NCI-H526 treated with DMSO at 0.1 percent for 48 hours (cell line): ENCODE measurements at places on chromosomes 13 and 19.

DNA sequence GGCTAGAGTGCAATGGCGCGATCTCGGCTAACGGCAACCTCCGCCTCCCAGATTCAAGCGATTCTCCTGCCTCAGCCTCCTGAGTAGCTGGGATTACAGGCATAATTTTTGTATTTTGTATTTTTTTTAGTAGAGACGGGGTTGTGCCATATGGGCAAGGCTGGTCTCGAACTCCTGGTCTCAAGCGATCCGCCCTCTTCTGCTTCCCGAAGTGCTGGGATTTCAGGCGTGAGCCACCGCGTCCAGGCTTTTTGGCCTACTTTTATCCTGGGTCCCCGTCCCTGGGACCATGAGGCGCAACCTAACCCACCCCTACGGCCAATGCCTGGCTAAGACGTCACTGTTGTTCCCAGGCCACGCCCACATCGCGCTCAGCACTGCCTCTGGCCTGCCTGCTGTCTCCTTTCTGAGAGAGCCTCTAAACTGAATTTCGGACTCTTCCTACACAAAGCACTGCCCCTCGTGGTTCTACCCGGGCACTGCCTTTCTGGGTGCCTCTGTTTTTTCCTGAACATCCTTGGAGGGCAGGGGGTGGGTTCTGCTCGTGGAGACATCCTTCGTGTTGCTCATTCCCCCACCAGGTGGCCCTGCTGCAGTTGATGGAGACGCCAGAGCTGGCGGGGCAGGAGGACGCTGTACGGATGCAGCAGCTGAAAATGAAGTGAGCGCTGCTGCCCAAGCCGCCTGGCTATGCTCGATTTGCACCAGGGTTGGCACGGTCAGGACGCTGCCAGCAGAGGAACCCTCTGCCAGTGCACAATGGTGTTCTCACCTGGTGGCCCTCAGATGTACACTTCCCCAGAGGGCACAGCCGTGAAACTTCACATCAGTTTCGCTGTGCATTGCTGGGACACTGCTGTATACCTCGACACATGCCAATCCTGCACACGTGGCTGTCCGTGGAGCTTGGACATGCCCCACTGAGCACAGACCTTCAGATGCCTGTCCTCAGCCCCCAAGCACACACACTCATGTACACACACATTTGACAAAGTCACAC, 2.0 kb downstream of the REX1BD start:
- DNase-seq: peak; percentile 76

DNA sequence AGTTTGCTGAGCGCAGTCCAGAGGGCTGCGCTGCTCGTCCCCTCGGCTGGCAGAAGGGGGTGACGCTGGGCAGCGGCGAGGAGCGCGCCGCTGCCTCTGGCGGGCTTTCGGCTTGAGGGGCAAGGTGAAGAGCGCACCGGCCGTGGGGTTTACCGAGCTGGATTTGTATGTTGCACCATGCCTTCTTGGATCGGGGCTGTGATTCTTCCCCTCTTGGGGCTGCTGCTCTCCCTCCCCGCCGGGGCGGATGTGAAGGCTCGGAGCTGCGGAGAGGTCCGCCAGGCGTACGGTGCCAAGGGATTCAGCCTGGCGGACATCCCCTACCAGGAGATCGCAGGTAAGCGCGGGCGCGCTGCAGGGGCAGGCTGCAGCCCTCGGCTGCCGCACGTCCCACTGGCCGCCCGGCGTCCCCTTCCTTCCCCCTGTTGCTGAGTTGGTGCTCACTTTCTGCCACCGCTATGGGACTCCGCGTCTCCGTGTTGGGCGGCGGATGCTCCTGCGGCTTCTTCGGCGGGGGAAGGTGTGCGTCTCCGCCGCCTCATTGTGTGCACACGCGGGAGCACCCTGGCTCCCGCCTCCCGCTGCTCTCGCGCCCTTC, 772 bp downstream of the GPC6 start:
- peak; percentile 88 for DNase-seq

DNA sequence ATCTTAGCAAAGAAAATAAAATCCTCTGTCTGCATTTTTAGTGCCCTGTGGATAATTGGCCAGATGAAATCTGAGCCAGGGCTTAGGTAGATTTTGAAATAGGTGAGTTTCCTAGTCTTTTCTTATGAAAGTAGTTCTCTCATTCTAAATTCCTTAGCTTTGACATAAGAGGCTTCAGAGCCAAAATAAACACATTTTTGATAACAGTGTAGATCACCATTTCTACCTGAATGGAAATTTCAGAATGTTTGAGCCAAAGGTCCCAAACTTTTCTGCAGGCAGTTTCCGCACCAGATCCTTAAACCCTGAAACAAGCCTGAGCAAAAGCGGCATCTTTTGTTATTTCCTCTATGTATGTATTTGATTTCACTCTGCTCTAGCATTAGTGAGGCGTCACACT, 551.2 kb downstream of the EFNB2 start:
- no peak for DNase-seq

DNA sequence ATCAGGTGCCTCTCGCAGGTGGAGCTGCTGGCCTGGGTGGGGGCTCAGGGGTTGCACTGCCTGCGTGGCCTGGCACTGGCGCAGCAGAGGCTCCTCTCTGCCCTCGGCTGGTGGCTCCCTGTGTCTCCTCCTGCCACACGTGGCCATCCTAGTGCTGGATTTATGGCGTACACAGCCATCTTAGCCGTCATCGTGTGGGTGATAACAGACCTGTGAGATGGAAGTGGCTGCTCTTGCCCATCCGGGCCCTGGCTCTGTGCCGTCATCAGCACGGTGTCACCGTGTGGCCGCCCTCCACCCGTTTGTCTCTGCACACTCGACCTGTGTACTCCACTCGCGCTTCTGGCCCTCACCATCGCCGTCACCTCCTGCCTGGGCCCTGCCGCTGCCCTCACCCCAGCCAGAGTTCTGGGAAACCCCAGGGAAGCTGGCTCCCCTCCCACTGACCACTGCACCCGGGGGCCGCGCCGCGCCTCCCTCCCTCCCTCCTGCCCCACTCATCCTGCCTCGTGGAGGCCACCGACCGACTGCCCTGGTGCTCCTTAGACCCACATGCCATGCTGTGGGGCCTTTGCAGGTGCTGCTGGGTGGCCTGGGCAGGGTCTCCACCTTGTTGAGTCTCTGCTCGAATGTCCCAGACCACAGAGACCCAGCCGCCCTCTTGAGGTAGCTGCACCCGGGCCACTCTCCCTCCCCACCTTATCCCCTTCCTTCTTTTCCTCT, 29.5 kb downstream of the TMEM255B start:
- no peak for DNase-seq

DNA sequence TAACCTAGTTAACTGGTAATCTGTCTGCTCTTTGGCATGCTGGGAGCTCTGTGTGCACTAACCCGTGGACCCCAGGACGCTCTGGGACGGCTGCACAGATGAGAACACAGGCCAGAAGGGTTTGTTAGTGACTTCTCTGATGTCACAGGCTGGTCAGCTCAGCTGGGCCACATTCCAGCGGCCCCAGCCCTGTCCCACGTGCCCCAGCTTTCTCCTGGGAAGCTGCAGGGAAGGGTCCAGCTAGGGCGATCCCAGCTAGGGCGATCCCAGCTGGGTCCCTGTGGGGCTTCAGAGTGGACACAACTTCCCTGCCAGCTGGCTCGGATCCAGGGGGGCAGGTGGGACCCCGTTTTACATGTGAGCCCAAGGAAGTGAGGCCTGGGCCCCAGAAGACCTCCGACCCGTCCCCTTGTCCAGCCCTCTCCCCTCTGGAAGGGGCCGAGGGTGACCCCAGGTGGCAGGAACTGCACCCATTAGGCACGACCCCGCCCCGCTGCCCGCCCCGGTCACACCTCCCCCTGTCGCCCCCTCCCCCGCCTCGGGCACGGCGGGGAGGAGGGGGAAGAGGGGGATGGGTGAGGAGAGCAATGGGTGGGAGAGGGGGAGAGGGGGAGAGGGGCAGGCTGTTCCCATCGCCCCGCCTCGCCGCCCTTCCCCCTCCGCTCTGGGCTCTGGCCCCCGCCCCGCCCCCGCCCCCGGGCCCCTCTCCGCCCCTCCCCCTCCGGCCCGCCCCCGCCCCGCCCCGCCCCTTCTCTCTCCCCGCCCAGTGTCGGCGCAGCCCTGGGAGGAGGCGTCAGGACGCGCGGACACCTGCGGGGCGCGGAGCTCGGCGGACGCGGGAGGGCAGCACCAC, 75.2 kb upstream of the MCF2L start:
- DNase-seq: peak; percentile 62

DNA sequence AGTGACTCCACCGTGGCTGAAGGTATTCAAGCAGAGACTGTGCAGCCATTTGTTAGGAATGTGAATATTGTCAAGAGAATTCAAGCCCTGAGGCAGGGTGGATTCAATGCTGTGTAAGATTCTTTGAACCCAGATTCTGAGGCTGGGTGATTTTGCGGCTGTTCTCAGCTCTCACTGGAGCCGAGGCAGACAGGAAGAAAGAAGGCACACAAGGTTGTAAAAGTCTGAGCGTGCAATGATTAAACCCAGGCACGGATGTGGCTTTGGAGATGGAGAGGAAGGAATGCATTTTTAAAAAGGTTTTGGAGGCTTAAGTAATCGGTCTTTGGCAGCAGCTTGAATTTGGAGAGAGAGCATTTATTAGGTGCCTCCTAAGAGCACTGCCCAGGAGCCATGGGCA, 187.9 kb downstream of the KATNAL1 start:
- no peak for DNase-seq

DNA sequence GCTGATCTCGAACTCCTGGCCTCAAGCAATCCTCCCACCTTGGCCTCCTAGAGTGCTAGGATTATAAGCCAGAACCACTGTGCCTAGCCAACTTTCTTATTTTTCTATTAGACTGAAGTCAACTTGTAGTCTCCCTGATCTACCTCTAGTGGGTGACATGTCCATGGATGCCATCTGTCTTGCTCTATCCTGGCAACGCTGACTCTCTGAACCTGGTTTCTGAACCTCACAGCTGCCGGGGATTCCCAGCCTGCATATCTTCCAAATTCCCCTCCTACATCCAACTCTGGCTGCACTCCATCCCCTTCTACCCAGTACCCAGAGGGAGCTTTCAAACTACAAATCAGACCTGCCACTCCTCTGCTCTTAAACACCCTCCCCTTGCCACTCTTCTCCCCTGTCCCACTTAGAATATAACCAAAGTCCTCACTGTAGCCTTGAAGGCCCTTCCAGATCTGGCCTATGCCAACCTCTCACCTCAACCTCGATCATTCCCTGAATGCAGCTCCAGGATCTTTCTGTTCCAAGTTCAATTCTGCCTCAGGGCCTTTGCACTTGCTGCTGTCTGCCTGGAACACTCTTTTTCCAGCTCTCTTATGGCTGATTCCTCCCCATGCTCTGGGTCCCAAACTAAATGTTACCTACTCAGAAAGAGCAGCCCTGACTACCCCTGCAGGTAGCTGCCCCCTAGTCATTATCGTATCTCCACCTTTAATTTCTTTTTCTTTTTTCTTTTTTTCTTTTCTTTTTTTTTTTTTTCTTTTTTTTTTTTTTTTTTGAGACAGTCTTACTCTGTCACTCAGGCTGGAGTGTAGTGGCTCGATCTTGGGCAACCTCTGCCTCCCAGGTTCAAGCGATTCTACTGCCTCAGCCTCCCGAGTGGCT, 2.2 kb downstream of the CLIP3 start:
- DNase-seq: no peak

DNA sequence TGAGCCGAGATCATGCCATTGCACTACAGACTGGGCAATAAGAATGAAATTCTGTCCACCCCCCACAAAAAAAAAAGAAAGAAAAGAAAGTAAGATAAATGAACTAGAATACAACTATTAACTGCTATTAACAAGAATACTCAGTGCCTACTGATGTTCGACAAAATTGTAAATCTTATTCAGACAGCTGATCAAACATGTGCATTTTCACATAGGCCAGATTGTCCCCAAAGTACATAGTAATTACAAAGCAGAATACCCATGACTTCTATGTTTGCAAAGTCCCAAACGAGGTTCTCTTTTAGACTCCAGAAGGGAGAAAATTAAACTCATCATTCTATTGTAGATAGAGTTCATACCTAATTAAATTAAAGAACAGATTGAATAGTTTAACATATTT, 113.4 kb downstream of the UFM1 start:
- no peak for DNase-seq

GRCh38 chr19:45251452-45252354, 632 bp downstream of the MARK4 start:
- DNase-seq: no peak

- peak; percentile 86 for DNase-seq
Observed at GRCh38 chr19:29596885-29597525, 9.1 kb upstream of the POP4 start.

GRCh38 chr19:33497131-33497777, 24.3 kb downstream of the PEPD start:
- DNase-seq: no peak

DNA sequence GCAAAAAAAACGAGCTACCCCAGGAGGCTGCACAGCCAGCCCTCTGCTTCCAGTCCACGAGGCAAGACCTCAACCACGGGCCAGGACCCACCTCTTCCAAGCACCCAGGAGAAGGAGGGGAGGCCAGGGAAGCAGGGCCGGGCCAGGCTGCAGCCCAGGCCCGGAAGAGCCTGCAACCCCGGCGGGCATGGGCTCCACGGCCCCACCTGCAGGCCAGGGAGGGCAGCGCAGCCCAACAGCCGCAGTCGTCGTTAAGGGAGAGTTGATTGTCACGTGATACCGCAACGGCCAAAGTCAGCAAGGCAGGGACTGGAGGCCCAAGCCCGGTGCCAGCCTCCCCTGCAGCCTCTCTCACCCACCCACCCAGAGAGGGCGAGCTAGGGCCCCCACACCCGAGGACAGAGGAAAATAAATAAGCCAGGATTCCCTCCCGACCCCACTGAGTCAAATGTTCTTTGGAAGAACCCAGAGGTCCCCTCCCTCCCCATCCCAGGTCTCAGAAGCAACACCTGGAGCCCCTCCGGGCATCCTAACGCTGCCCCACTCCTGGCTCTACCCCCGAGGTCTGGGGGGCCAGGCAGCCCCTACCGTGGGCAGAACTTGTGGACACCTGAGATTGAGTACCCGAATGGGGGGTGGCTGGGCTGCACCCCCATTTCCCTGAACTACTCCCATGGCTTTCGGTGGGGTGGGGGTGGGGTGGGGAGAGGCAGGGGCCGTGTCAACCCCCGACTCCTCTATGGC, 5.2 kb upstream of the REXO1 start:
- no peak for DNase-seq

GRCh38 chr19:46513461-46514236, 18.0 kb upstream of the PNMA8B start:
- peak; percentile 23 for DNase-seq

DNA sequence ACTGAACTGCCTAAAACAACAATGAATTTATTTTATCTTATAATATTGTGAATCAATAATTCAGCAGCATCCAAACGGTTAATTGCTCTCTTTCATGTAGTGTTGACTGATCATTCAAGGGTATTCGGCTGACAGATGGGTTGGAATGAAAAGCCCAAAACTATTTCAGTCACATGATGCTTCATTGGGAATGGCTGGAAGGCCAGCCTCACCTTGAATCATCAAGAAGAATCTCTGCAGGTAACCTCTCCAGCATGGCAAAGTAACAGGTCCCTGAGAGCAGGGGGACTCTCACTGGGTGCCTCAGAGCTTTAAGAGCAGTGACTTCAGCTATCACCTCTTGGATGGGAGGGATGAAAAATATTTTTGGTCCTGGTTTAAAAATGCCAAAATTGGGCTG, 1395.7 kb downstream of the OLFM4 start:
- DNase-seq: no peak
